ENCODE measurements at places on chromosomes 2 and 18.
A peak's percentile ranks its signal among the peaks of the same experiment; 100 is the strongest.

- DNase-seq = peak; percentile 57
These were observed 652 bp downstream of the PPM1B start for GRCh38 chr2:44169155-44169898.

DNA sequence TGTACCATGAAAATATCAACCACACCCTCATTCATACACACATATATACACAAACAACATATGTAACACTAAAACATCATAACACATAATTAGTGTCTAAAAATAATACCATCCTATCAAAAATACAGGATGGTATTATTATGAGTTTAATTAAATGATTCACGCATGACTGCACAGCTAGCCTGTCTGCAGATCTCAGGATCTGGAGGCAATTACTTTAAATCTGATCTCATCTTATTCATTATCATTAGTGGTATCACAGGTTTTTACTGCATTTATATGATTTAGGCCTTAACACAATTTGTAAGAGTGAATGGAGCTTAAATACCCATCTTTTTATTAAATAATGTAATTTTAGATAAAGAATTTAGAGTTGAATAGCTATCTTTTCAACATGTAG is 443.4 kb upstream of the LINC00305 start:
- DNase-seq = no peak

DNA sequence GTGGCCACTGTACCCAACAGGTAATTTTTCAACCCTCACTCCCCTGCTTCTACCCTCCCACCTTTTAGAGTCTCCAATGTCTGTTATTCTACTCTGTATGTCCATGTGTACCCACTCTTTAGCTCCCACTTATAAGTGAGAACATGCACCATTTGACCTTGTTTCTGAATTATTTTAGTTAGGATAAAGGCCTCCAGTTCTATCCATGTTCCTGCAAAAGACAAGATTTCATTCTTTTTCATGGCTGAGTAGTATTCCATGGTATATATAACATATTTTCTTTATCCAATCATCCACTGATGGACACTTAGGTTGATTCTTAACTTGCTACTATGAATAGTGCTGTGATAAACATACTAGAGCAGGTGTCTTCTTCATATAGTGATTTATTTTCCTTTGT is 9.1 kb downstream of the PECR start:
- DNase-seq = no peak

DNA sequence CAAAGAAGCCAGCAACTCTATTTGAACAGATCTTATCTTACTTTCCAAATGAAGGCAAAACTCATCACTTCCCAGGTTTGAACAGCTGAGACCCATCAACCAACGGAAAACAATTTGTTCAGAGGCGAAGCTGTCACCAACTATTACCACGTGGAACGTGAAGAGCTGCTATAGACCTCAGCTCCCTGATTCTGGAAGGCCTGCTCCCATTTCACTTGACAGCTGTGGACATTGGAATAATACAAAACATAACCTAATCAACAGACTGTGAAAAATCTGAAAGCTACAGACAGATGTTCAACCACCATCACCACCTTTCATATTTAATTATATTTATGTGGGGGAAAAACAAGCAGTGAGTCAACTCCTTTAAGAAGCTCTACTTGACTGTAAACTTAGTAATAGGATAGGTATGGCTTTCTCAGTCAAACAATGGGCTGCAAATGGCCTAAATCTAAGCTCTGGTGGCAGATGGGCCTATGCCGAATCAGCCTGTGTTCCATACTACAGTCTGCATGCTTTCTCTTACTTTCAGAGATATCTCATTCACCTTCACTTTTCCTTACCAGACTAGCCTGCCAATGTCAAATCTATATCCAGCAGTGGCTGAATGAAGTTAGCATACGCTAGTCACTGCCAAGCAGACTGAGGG is 896.4 kb downstream of the TDRD15 start:
- DNase-seq = no peak

GRCh38 chr2:216316743-216317142 is 55.5 kb downstream of the MARCHF4 start:
- no peak for DNase-seq

DNA sequence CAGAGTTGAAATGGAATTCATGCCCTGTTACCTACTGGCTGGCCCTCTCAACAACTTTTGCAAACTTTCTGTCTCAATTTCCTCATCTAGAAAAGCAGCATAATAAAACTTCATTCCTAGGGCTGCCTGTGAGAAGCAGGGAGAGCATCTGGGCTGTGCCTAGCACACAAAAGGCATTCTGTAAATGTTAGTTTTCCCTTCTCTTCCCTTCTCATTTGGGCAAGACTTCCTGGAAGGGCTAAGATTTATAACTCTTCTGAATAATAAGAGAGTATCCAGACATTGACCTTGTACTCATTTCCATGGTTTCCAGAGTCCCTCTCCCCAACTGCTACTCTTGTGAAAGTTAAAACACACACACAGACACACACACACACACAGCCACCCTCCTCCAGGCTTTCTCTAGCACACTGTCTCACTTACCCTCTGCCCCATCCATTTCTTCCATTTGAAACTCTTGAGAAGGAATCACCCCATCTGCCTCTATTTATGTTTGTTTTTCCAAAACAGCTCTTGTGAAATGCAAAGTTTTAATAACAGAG is 302.1 kb downstream of the SMAD2 start:
- no peak for DNase-seq

DNA sequence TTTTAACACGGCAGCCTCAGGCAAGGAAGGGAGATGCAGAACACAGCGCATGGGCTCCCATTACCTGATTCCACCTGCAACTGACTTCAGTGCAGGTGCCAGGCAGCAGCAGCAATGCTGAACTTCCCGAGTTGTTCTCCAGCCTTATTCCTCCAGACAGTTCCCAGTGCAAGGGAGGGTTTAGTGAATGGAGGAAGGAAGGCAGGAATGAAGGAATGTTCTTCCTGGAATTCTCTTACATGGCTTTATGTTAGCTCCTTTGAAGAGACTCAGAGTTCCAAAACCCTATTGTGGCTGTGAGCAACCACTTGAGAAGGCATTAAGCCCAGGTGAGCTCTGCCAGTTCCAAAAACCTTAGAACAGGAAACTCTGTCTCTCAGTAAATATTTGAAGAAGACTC is 45.5 kb downstream of the SERPINB7 start:
- DNase-seq = no peak

- DNase-seq = no peak
These were observed 60.2 kb downstream of the CAVIN2 start for GRCh38 chr2:191786694-191787093.

- DNase-seq = no peak
These were observed 84.5 kb upstream of the LCLAT1 start for GRCh38 chr2:30362468-30363081.

GRCh38 chr2:193867454-193867853 is 1672.7 kb upstream of the TMEFF2 start:
- DNase-seq = no peak

DNA sequence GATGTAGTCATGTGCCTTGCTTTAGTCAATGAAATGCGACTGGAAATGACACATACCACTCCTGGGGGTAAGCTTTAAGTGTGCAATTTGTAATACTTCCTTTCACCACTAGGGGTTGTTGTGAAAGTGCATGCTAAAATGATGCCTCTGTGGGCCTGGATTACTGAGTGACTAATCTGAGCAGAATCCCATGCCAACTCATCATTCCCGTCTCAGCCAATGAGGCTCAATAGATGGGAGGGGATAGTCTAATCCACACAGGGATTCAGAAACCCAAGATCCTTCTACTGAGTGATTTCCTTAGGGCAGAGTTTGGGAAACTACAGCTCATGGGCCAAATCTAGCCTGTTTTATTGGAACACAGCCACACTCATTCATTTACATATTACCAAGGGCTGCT is 54.0 kb downstream of the HRH4 start:
- DNase-seq = peak; percentile 42

- DNase-seq = no peak
These were observed 5.6 kb downstream of the KLF7 start for GRCh38 chr2:207160115-207160514.

GRCh38 chr2:52000151-52000855 is 968.4 kb upstream of the NRXN1 start:
- DNase-seq = no peak

DNA sequence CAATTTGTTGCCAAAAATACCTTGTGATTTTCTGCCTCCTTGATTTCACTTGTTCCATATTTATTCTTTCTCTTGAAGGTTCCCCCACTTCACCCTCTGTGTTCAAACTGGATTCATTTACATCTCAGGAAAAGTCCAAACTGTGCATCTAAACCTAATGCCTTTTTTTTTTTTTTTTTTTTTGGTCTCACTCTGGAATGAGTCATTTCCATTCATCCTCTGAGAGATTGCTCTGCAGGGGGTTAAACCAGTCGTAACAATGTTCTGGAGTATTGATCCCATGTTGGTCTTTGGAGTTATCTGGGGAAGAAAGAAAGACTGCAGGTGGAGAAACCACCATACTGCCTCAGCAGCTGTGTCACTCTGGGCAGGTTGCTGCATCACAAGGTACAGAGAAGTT is 119.7 kb downstream of the TACR1 start:
- no peak for DNase-seq

DNA sequence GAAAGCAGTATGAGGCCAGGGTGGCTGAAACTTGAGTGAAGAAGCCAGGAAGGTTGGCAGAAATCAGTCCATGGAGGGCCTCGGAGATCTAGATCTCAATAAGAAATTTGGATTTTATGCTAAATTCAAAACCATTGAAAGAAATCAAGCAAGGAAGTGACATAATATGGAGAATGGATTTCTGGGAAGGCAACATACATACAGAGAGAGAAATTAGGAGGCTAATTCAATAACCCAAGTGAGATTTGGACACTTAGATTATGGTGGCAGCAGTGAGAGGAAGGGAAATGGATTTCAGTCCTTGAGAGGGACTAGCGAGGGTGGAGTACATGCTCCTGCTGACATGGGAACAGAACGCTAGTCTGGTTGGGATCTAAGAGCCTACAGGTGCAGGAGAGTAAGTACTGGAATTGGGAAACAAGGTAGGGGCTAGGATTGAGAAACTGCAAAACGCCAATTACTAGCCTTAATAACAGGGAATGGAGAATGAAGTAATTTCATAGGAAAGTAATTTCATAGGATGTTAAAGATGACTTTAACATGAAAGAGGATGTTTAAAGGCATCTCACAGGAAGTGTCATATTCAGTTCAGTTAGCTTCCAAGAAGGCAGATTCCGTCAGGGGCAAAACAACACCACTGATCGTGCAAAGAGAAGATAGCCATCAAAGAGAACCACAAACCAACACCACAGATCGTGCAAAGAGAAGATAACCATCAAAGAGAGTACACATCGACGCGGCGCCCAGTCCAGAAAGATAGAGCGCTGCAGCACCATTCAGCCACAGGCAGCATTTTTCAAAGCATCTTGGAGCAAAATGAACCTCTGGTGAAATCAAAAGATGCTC is 27.2 kb downstream of the CDKL4 start:
- DNase-seq = peak; percentile 91

GRCh38 chr2:164782323-164782722 is 59.3 kb downstream of the COBLL1 start:
- DNase-seq = no peak

DNA sequence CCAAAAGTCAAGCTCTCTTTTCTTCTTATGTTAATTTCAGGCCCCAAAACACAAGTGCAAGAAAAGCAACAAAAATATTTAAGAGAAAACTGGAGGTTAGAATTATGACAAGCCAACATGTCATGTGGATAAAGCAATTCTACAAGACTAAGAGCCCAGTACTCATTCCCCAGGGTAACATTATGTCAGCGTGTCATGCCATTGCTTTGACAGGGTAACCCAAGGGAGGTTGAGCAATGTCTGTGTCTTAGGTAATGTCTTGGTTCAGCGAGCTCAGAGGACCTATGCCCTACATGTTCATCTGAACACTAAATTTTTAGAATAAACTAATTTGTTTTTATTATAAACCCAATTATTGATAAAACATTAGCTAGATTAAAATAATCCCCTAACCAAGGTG is 173.2 kb upstream of the ZNF804A start:
- no peak for DNase-seq

GRCh38 chr2:64063924-64064331 is 44.7 kb upstream of the VPS54 start:
- no peak for DNase-seq

DNA sequence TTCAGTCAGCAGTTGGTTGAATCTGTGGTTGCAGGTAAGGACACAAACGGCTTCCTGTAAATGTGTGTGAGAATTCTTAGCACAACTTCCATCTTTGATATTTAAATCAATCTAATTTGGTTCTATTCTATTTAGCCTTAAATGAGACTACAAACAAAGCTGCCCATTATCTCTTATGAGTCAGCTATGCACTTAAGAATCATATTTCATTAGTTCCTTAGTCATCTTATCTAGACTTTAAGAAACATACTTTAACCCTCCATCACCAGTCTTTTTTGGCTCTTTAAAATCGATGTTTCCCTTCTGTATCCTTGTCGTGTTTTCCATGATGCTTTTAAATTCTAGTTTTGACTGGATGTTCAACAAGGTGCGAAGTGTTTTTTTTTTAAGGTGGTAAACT is 114.4 kb upstream of the TMEM200C start:
- no peak for DNase-seq

GRCh38 chr2:16101196-16101595 is 160.8 kb downstream of the MYCN start:
- no peak for DNase-seq

GRCh38 chr2:101808006-101808562 is 110.6 kb downstream of the MAP4K4 start:
- no peak for DNase-seq

DNA sequence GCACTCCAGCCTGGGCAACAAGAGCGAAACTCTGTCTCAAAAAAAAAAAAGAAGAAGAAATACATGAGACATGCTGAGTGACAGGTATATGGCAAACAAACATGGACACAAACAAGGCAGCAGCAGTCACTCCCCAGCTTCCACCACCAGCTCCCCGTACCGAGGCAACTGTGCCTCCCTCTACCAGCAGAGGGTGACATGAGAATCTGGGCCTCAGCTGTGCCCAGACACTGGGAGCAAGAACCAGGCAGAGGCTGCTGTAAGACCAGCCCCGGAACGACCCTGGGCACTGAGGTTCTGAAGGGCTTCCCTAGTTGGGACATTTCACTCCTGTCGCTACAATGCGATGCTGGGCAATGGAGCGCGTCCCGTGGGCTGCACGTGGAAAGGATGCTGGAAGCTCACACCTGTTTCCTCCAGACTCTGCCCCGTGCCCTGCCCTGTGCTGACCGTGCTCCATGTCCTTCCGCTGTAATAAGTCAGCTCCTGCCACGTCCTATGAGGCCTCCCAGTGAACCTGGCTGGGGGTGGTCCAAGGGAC is 37.1 kb downstream of the BOK start:
- DNase-seq = no peak

GRCh38 chr2:65046633-65047407 is 9.4 kb upstream of the CEP68 start:
- no peak for DNase-seq

GRCh38 chr2:50777954-50778353 is 254.0 kb downstream of the NRXN1 start:
- no peak for DNase-seq

DNA sequence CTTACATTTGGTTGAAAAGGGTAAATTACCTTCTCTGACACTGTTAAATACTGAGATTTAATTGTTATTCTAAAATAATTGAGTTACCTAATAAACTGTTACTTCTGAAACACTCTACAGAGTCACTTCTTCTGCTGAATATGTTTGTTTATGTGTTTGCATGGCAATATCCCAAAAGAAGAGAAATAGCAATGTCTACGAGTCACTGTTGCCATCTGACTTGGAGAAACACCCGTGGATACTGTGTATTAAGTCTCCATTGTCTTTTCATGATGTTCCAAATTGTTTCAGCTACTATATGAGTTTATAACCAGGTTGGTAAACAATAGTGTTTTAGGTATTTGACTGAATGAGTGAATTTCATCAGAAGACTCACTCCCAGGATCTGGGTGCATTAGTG is 754.2 kb upstream of the ID2 start:
- no peak for DNase-seq
